Adrenal gland (tissue), 19 donors: ENCODE measurements at places on chromosomes 2 and 18. TPM values are rescaled to one million over a fixed set of nuclear protein-coding genes. Genes with fewer than 3 reads are reported as not detected.

DNA sequence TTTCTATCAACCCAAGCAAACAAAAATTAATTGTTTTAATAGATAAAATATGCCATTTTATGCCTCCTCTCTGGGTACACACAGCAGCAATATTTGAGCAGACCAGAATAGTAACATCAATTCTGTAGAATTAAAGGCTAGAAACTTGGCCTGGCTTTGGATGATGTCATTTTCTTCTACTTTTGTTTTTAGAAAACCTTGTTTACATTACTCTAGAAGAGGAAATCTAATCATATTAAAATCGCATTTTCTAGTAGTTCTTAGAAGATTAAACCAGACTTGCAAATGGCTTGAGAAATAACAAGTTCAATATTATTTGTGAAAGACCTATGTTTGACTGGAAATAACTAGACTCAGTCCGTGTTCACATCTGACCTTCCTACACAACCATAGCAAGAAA, 102.3 kb upstream of the RFX8 start:
- no peaks in the 10 kb centered on the region for H3K36me3 ChIP-seq
- H3K4me1 ChIP-seq = no peaks in the 10 kb centered on the region
- H3K27ac ChIP-seq = no peak overlapping the region
- no peak overlapping the region for H3K4me3 ChIP-seq

- H3K27me3 ChIP-seq = no peaks in the 10 kb centered on the region
- no peaks in the 10 kb centered on the region for H3K36me3 ChIP-seq
- no peak overlapping the region for H3K4me3 ChIP-seq
- DNase-seq = no peak
- peaks cover 31% of the 10 kb centered on the region for H3K4me1 ChIP-seq
- no peak overlapping the region for H3K27ac ChIP-seq
Measured at GRCh38 chr2:65367524-65367923, 64.9 kb downstream of the SPRED2 start.

DNA sequence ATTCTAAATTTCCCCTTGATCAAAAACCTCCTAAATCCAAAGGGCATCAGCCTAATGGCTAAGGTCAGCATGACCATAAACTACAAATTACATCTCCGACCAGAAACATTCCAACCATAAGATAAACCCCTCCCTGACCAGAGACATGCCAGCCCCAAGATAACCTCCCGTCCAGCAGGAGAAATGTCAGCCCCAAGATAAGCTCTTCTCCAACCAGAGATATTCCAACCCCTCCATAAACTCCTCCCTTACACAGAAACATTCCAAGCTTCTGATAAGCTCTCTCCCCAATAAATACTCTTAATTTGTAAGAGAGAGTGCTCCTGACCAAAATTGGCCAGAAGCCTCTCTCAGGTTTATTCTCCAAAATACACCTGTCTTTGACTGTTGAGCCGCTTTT, 274.0 kb downstream of the RNF152 start:
- no peaks in the 10 kb centered on the region for H3K36me3 ChIP-seq
- no peaks in the 10 kb centered on the region for H3K4me1 ChIP-seq
- H3K27me3 ChIP-seq = no peaks in the 10 kb centered on the region

GRCh38 chr2:160920791-160921303, 239.4 kb upstream of the TANK start:
- H3K4me1 ChIP-seq = no peaks in the 10 kb centered on the region
- no peaks in the 10 kb centered on the region for H3K27me3 ChIP-seq
- H3K36me3 ChIP-seq = no peaks in the 10 kb centered on the region
- H3K4me3 ChIP-seq = no peak overlapping the region
- no peak for DNase-seq

- no peaks in the 10 kb centered on the region for H3K4me1 ChIP-seq
- H3K36me3 ChIP-seq = no peaks in the 10 kb centered on the region
- H3K27ac ChIP-seq = no peak overlapping the region
Measured at GRCh38 chr2:203740871-203741281, 34.4 kb downstream of the CD28 start.

The MOB4 gene
- 20.7 TPM for total RNA-seq

The MC4R gene
- total RNA-seq = not detected
